ENCODE measurements at places on chromosomes 6 and 20. TPM values are rescaled to one million over a fixed set of nuclear protein-coding genes. Genes with fewer than 3 reads are reported as not detected.

Gene TAF4
- total RNA-seq: 3.2 TPM

GRCh38 chr6:74128536-74128935 is 432.5 kb downstream of the CD109 start:
- peak; percentile 1 for DNase-seq

DNA sequence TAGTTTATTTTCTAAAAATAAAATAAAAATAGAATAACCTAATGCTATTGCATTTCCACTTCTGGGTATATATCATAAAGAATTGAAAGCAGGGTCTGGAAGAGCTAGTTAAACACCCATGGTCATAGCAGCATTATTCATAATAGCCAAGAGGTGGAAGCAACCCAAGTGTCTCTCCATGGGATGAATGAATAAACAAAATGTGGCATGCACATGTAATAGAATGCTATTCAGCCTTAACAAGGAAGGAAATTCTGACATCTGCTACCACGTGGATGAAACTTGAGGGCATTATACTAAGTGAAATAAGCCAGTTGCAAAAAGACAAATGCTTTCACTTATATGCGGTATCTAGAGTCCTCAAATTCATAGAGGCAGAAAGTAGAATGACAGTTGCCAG is 130.8 kb downstream of the TIAM2 start:
- no peak for DNase-seq

- no peak for DNase-seq
Measured at GRCh38 chr20:9253006-9253539, 184.2 kb downstream of the PLCB4 start.
